CD4-positive, alpha-beta T cell (primary cell): ENCODE measurements at places on chromosomes 4 and X. TPM values are rescaled to one million over a fixed set of nuclear protein-coding genes. Genes with fewer than 3 reads are reported as not detected.

GRCh38 chr4:110181890-110182289 is 16.5 kb downstream of the ELOVL6 start:
- H3K27me3 ChIP-seq: no peaks in the 10 kb centered on the region
- H3K4me1 ChIP-seq: no peaks in the 10 kb centered on the region
- no peak overlapping the region for H3K27ac ChIP-seq
- H3K36me3 ChIP-seq: no peaks in the 10 kb centered on the region
- DNase-seq: no peak

DNA sequence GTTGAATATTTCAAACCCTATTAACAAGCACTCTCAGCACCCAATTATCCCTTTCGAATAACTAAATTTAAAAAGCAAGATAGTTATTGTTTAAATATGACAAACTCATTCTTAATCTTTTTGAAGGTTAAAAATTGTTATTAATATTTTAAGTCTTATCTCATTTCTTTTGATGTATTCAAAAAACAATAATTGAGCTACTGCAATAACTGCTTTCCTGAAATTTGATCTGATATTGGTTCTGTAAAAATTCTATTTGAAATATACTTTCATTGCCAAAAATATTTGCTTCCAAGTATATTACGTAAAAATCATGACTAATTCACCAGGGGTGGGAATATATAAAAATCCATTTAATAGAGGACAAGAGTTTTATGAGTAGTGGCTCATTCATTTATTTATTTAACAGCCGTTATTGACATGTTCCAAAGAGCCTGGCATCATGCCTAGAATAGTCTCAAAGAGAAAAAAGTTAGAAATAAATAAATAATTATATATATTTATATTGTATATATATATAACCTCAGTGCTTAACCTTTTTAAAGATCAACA is 34.4 kb downstream of the GLRA3 start:
- H3K27me3 ChIP-seq: no peaks in the 10 kb centered on the region
- DNase-seq: no peak
- H3K4me3 ChIP-seq: no peak overlapping the region
- no peaks in the 10 kb centered on the region for H3K4me1 ChIP-seq

DNA sequence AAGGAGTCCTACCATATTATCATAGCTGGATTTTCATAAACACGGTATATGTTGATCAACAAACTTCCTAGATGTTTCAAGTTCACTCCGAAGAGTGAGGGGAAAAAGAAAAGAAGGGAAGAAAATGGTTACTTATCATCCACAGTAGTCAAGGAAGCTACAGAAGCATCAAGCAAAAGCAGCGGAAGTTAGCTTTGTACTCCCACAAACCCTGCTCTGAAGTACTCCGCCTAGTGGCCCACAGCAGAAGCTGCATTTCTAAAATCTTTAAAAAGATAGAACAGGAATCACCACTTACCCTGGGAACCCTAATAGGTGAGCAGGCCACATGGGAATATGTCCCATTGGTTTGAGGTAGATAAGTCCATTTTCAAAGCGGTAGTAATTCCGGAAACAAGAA is 28.5 kb upstream of the FRG1 start:
- no peaks in the 10 kb centered on the region for H3K27me3 ChIP-seq
- no peak overlapping the region for H3K4me3 ChIP-seq
- H3K36me3 ChIP-seq: no peaks in the 10 kb centered on the region
- DNase-seq: no peak

GRCh38 chrX:131985526-131986049 is 37.5 kb upstream of the STK26 start:
- peaks cover 47% of the 10 kb centered on the region for H3K4me1 ChIP-seq
- DNase-seq: peak; percentile 26
- H3K36me3 ChIP-seq: no peaks in the 10 kb centered on the region

GRCh38 chr4:126209147-126209546 is 894.4 kb downstream of the FAT4 start:
- no peaks in the 10 kb centered on the region for H3K27me3 ChIP-seq
- H3K36me3 ChIP-seq: no peaks in the 10 kb centered on the region
- no peak overlapping the region for H3K27ac ChIP-seq
- no peak overlapping the region for H3K4me3 ChIP-seq
- H3K4me1 ChIP-seq: no peaks in the 10 kb centered on the region
- DNase-seq: no peak

- H3K4me3 ChIP-seq: no peak overlapping the region
- no peaks in the 10 kb centered on the region for H3K36me3 ChIP-seq
- H3K27me3 ChIP-seq: no peaks in the 10 kb centered on the region
- DNase-seq: no peak
These were observed 1301.8 kb upstream of the DIAPH2 start for GRCh38 chrX:95382799-95383198.

SLC49A3 gene
- total RNA-seq: 0.91 TPM

RTL3 gene
- total RNA-seq: not detected

NEUROG2 gene
- total RNA-seq: not detected
